ENCODE measurements at places on chromosomes 7 and 10.

GRCh38 chr7:479115-479947, 40.3 kb downstream of the PDGFA start:
- DNase-seq, result peak; percentile 25

DNA sequence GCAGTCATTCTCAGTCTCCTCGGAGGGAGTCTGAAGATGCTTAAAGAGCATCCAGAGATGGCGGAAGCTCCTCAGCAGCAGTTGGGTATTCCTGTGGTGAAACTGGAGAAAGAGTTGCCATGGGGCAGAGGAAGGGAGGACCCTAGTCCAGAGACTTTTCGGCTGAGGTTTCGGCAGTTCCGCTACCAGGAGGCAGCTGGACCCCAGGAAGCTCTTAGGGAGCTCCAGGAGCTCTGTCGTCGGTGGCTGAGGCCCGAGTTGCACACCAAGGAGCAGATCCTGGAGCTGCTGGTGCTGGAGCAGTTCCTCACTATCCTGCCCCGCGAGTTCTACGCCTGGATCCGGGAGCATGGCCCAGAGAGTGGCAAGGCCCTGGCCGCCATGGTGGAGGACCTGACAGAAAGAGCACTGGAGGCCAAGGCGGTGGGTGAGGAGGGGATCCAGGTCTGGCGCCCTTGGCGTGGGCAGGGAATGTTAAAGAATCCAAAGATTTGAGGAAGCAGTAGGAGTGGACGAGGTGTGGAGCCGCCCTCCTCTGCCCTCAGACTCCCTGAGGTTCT, 2.9 kb downstream of the ZSCAN25 start:
- DNase-seq, result no peak

- DNase-seq, result no peak
These were observed 277.5 kb upstream of the MAGI2 start for GRCh38 chr7:79730971-79731370.

DNA sequence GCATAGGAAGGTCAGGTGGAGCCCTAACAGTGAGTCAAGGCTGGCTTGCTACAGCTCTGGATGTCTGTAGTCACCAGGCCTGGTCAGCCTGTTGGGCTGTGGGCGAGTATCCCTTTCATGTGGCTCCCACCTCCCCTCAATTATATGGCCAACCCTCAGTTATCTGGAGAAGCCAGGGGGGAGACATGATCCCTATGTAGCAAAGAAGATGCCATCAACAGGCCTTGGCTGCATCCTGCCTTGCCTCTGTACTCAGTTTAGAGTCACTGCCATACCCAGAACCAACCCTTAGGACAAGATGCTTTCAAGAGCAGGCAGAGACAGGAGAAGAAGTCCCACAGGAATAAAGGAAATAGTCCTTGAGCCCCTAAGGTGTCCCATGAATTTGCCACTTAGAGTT, 763.9 kb downstream of the GRID1 start:
- no peak for DNase-seq

DNA sequence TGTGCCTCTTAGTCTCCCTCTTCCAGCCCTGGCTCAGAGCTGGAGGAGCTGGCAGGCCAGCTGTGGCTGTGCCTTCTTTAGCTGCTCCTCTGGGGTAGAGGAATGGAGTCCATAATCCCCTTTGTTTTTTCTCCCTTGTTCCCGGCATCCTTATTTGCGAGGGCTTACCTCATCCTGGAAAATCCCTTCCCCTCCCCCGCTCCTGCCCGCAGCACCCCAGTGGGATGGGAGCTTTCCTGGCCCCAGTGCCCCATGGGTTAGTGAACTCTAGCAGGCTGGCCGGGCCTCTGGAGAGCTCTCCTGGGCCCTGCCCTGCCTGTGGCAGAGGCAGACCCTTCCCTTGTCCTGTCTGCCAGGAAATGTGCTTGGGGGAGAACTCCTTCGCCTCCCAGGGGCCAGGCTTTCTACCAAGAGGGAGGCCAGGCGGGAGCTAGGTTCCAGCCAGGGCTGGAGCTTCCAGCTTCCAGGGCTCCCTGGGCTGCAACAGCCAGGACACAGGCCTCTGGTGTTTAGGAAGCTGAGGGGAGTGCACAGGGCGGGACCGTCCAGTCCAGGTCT, 16.5 kb upstream of the TRIM8 start:
- DNase-seq, result no peak

GRCh38 chr7:136290351-136290750, 313.2 kb upstream of the MTPN start:
- DNase-seq, result no peak

DNA sequence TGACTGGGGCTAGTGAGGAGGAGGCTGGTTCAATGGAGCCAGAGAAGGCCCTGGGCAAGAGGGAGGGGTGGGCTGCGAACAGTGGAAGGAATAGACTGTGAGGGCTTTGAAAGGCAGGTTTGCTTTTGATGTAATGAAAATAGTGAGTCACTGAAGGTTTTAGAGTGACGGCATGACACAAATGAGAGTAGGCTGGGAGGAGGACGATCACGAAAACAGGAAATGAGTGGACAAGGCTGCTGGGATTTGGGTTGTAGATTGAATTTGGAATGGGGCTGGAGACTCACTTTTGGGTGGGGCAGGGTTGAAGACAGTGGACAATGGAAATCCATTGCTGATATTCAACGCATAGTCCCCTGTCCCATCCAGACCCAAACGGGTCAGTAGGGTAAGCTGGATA, 139.6 kb downstream of the CDH23 start:
- no peak for DNase-seq

DNA sequence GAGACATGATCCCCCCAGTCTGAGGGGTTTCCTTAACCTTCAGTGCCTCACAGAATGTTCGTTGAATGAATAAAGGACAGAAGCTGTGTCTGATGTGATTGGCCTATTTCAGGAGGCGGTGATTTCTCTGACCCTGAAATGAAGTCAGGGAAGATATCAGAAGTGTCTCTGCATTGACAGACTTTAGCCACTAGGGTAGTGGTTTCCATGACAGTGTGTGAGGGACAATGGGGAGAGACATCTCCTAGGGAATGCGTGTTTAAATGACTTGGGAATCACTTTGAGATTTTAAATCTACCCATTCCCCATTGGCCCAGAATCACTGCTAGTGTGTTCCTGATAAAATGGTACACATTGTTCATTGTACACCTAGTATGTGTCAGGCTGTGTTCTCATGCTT, 132.0 kb downstream of the CFAP58 start:
- DNase-seq, result no peak

DNA sequence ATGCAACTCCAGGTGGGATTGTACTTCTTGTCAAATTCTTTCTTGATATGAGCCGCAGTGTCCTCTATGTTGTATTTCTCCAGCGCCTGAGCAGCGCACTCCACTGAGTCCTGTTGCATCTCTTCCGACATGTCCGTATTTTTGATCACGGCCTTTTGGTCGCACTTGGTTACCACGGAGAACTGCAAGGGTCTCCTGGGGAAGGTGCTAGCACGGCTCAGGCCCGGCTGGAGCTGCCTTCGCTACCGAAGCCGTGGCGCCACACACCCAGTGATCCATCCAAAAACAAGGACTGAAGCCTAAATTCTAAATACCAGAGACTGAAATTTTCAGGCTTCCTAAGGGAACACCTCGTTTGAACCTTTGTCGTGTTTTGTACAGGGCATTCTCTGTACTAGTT, 194.4 kb upstream of the SEMA3D start:
- no peak for DNase-seq

DNA sequence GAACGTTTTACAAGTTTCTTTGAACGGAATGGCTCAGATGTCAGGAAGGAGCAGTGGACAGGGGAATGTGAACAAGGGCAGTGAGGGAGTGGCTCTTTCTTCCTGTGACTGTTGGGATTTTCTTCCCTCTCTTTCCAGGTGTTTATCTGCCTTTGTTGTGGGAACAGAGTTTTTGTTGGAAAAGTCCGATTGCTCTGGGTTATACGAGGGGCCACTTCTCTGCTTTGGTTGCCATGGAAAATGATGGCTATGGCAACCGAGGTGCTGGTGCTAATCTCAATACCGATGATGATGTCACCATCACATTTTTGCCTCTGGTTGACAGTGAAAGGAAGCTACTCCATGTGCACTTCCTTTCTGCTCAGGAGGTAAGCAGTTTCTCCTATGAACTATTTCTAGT, 41.4 kb downstream of the ZRANB1 start:
- DNase-seq, result peak; percentile 39

- DNase-seq, result no peak
These were observed 19.3 kb upstream of the TSPAN13 start for GRCh38 chr7:16734148-16734726.

GRCh38 chr7:132871419-132871818, 210.5 kb downstream of the CHCHD3 start:
- no peak for DNase-seq

DNA sequence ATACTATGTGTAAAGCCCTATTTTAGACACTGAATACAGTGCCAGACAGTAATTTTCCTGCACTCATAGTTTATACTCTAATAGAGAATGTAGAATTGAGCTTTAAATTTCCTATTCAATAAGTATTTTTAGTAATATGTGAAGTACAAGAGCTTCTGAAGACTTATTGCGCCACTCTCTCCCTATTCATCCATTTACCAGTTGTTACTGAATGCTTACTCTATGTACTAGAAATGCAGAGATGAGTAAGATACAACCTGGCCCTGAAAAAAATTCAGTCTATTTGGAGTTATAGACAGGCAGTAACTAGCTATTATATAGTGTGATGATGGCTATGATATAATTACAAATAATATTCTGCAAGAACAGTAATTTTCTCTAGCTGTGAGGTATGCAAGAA, 98.8 kb downstream of the ADK start:
- DNase-seq, result peak; percentile 32

DNA sequence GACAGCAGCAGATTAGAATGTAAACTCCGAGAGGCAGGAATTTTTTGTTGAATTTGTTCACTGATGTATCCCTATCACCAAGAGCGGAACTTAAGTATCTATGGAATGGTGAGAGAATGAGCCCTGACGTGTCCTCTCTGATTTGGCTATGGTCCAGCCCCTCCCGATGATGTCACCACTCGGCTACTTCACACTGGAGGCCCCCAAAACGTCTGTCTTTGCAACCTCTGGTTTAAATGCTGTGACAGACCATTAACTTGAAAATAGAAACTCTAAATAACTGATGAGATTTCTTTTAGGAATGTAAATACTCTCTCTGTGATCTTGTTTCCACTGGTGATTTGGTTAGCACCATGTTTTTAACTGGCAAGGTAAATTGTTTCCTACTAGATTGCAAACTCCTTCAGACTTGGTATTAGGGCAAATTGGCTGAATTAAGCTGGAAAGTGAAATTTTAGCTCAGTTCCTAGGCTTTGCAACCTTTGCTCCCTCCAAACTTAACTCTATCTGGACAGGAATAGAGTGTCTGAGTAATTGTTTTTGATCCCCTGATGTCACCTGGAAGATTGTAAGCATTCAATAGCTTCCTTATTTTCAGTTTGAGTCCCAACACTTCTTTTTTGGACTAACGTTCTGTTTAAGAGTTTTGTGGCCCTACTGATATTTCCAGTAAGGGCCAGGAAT, 19.1 kb downstream of the SLC16A12 start:
- peak; percentile 93 for DNase-seq

- DNase-seq, result peak; percentile 48
These were observed 167.1 kb upstream of the ADO start for GRCh38 chr10:62637249-62638061.

DNA sequence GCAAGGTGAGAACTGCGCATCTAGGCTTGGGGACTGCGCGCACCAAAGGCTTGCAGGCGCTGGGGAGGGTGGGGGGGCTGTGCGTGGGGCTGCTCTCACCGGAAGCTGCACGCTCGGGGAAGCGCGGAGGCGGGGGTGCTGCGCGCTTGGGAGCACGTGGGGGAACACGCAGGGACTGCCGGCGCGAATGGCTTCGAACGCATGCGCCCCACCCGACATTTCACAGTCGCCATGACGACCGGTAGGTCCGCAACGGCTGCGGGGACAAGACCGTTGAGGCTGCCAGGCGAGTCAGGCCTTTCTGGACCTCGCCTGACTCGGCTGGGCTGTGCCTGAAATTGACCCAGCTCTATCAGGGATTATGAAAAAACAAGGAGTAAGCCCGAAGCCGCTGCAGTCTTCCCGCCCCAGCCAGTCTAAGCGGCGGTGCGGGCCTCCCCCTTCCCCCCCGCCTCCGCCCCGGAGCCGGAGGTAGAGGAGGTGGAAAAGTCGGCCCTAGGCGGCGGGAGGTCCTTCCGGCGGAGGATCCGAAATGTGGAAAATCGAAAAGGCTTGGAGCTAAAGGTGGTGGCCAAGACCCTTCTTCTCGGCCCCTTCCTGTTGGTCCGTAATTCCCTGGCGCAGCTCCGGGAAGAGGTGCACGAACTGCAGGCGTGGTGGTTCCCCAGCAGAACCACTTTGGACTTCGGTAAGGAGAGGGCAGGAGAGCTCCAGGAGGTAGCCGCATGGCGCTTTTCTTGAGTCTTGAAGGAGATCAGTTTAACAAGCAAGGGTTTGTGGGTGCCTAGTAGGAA, 34.9 kb upstream of the STEAP1 start:
- no peak for DNase-seq

- DNase-seq, result no peak
These were observed 12.1 kb downstream of the OPN1SW start for GRCh38 chr7:128763541-128763940.

DNA sequence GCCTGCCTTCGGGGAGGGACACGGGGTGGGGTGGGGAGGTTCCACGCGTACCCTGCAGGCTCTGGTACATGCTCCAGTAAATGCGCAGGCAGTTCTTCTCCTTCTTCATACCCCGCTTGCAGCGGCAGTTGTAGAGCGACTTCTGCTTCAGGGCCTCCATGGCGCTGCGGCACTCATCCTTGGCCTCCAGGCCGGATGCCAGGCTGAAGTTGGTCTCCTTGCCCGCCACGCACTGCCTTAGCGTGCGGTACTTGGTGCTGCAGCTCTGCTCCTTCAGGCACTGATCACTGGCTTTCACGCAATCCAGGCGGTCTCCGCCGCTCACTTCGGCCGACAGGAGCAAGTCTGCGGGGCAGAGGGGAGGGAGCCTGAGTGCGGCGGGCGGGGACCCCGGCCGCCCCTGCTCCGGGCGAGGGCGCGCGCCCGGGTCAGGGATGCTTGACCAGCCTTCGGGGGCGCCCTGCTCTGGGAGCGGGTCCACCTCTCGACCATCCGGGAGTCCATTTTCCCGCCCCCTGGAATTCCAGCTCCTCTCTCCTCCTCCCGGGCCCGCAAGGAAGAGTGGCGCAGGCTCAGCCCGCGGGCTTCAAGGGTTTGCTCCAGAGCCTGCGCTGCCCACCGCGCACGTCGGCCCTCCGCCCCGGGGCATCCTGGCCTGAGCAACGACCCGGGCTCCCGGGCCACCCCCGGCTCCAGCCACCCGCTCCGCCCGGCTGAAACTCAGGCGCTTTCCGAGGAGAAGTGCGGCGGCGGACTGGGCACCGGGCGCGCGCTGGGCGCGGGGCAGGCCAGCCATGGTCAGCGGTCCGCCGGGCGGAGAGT, 2.0 kb downstream of the GFRA1 start:
- DNase-seq, result peak; percentile 55

- no peak for DNase-seq
These were observed 23.1 kb downstream of the SHH start for GRCh38 chr7:155789001-155789725.

DNA sequence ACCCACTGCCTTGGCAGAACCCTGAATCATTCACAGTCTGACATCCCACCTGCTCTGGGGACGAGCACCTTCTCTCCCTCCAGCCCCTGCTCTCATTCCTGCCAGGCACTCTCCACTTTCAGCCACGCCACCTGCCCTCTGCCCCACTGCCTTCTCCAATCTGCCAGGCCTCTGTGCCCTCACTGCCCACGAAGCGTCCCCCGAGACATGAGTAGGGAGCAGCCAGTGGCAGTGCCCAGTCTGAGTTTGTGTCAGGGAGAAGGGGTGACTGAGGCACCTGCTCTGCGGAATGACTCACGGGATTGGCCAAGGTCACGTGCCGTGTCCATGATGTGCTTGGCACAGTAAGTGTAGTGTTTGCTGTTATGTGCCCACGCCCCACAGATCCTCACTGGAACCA, 215.2 kb upstream of the PPP2R2D start:
- no peak for DNase-seq

Data from foreskin fibroblast (primary cell).